Activated gamma-delta T cell treated with anti-CD3 and anti-CD28 coated beads, Interleukin-2, amount 50 U/mL, for 16 hours (primary cell): ENCODE measurements at places on chromosomes 1 and 21.

GRCh38 chr1:167819849-167820683 is 93.9 kb downstream of the ADCY10 start:
- DNase-seq = no peak

DNA sequence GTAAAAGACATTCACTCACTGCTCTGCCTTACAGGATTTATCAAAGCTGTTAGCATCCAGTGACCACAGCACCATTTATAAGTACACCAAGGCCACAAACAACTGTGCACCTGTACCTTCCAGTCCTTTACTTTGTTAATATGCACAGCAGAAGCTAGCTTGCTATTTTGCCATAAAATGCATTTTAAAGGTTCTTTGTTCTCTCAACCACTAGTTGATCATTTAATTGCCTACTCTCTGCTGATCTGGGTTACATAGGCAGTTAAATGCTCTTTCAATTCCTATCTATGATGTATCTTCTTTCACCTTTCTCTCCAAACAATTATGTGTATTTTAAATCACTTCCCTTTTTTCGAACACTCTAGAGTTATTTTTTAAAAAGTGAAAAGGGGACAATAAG is 126.4 kb downstream of the SIPA1L2 start:
- DNase-seq = no peak

DNA sequence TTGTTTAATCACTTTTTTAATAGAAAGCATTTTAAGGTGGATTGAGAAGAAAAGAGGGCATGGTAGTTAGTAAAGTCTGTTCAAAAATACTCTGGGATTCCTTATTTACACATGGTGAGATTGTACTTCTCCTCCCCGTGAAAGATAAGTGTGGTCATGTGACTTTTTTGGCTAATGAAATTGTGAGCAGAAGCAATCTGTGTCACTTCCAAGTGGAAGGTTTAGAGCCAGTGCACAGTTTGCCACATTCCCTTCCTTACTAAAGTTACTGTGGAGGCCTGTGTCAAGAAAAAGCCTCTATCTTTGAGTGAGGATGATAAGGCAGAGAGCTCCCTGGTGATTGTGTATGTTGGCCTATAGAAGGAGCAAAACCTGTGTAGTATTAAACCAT is 471.3 kb downstream of the OMA1 start:
- DNase-seq = no peak

GRCh38 chr1:224783006-224783651 is 146.3 kb upstream of the DNAH14 start:
- no peak for DNase-seq

- no peak for DNase-seq
Measured at GRCh38 chr1:94334764-94335163, 83.4 kb upstream of the ABCD3 start.

DNA sequence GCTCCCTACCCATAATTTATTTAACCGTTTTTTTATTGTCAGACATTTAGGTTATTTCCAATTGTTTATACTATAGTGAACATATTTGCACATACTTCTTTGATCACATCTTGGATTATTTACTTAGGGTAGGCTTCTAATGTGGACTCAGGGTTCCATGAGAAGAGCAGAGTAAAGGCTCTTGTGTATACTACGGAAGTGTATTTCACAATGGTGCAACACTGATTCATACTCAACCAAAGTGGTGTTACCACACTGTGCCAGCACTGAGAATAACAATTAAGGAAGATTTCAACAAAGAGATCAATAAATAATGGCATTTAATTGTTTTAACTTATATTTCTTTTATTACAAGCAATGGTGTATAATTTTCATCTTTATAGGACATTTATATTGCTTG is 251.2 kb downstream of the ZNF326 start:
- no peak for DNase-seq

- DNase-seq = no peak
Measured at GRCh38 chr1:86155051-86155806, 1.3 kb downstream of the COL24A1 start.

- no peak for DNase-seq
Measured at GRCh38 chr1:182107209-182107608, 45.7 kb upstream of the ZNF648 start.

GRCh38 chr1:236774926-236775325 is 20.2 kb upstream of the MTR start:
- no peak for DNase-seq

- DNase-seq = no peak
Measured at GRCh38 chr1:19397217-19397945, 85.3 kb downstream of the SLC66A1 start.

GRCh38 chr1:58966917-58967740 is 183.3 kb upstream of the JUN start:
- DNase-seq = no peak

GRCh38 chr1:65208563-65208973 is 60.6 kb downstream of the AK4 start:
- no peak for DNase-seq

- DNase-seq = no peak
Measured at GRCh38 chr1:235737751-235738150, 88.2 kb upstream of the GNG4 start.

- DNase-seq = no peak
Measured at GRCh38 chr21:16194788-16195537, 465.2 kb downstream of the USP25 start.

DNA sequence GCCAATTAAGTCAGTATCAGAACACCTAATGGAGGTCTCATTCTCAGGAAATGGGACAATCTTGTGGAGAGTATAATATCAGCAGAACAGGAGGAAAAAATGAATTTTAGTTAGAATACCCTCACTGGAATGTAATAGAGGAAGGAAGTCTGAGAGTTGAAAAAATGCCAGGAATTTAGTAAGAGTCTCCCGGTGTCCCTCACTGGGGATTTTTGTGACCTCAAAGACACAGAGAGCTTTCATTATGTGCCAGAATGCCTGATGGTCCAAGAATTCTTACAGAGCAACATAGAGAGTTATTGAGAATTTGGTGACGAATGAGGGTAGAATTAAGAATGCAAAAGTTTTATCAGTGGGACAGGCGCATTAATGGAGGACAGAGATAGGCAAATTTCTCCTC is 443.5 kb upstream of the B3GALT2 start:
- no peak for DNase-seq

- DNase-seq = no peak
Measured at GRCh38 chr1:170273291-170274130, 127.8 kb downstream of the NTMT2 start.

GRCh38 chr1:39328586-39329121 is 124.2 kb downstream of the MACF1 start:
- DNase-seq = no peak

GRCh38 chr1:38558055-38558454 is 301.5 kb downstream of the RRAGC start:
- DNase-seq = no peak

DNA sequence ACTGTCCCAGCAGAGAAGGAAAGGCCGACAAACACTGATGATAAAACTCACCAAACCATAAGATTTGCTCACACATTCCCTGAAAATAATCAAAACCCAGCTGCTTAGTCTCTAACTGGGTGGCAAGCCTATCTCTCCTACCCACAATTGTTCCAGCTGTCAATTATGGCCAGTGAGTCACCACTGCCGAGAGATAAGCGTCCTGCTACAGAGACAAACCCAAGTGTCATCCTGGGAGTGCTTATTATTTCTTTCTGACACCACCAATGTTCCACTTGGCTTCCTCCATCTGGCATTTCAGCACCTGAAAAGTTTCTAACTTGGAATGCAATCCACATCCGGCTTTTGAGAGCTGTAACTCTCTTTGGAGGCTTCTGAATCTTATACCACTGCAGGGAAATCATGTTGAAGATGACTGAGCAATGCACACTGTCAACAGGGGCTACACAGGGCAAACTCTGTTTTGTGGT is 51.5 kb upstream of the VAV3 start:
- DNase-seq = no peak

- no peak for DNase-seq
Measured at GRCh38 chr1:184060316-184060715, 8.8 kb downstream of the TSEN15 start.

DNA sequence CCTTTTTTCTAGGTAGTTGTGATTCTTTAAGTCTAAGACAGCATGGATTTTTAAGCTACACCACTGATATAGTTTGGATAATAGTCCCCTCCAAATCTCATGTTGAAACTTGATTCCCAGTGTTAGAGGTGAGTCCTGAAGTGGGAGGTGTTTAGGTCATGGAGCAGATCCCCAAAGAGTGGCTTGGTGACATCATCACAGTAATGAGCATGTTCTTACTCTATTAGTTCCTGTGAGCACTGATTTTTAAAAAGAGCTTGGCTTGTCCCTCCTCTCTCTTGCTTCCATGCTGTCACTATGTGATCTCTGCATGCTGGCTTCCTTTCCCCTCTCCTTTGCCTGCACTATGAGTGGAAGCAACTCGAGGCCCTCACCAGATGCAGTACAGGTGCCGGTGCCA is 115.5 kb downstream of the LEPR start:
- no peak for DNase-seq

- no peak for DNase-seq
Measured at GRCh38 chr1:203870245-203870644, 8.8 kb downstream of the SNRPE start.

GRCh38 chr1:63051356-63051755 is 267.4 kb downstream of the ATG4C start:
- DNase-seq = no peak

DNA sequence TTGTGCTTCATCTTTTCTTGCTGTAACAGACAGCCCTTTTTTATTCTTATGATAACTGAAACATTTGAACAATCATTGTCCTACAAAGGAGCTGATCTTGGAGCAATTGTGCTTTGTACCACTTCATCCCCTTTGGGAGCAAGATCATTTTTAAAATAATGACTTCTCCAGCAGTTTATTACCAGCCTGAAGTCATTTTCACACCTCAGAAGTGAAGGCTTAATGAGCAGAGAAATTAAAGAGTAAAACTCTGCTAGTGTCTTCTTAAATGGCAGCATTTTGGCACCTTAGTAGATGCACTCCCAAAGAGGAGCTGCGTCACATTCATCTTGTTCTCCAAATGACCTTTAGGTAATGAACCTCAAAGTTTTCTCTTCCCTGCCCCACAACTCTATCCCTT is 439.6 kb upstream of the CAMK1G start:
- DNase-seq = no peak

- no peak for DNase-seq
Measured at GRCh38 chr1:107464827-107465226, 324.0 kb downstream of the NTNG1 start.

DNA sequence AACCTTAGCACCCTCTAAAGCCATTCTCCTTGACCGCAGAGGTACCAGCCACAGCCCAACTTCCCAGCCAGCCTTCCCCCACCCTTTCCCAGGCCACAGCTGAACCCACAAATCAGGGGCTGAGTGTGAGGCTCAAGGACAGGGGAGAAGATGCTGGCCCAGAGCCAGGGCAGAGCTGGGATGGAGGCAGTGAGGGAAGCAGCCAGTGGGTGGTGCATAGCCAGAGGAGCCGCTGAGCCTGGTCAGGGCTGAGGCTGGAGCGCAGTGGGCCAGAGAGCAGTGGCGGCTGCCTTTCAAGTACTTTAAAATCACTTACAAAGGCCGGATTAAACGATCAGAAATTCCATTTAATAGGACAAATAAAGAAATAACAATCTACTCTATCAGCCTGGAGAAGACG is 36.3 kb downstream of the DMAP1 start:
- no peak for DNase-seq

GRCh38 chr1:70195342-70195741 is 10.0 kb downstream of the LRRC40 start:
- DNase-seq = no peak

GRCh38 chr1:42179275-42179674 is 14.7 kb upstream of the GUCA2A start:
- DNase-seq = no peak

DNA sequence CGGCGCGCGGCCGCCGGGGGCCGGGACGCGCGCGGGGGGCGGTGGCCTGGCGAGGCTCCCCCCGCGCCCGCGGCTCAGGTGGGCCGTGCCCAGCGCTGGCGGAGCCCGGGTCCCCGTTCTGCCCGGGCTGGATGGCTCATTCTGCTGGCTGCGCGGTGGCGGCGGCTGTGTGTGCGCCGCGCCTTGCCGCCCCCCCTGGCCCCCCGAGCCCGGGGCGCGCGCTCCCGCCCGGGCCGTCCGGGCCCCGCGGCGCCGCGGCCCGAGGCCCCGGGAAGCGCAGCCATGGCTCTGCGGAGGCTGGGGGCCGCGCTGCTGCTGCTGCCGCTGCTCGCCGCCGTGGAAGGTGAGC is at the start of gene EPHB2:
TSS of gene EPHB2 (plus strand) at position 139 of the 349 bp plus-strand sequence. CDS start at position 283, 144 bp downstream.
- no peak for DNase-seq

DNA sequence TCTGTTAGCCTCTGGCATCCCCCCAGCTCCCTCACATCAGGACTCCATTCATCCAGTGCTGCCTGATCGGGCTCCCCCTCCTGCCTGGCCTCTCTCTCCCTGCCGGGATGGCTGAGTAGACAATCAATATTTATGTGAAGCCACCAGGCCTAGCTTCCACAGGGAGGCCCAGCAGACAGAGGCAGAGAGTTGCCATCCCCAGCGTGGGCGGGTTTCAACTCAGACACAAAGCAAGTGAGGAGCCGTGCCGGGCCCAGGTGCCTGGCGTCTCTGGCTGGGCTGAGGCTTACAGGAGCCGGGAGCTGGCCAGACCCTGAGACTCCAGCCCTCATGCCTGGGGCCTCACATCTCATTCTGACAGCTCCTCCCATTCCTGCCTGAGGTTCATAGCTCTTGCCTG is 34.5 kb upstream of the ATP2B4 start:
- DNase-seq = no peak
